ENCODE measurements at places on chromosomes 6 and 20. TPM values are rescaled to one million over a fixed set of nuclear protein-coding genes. Genes with fewer than 3 reads are reported as not detected.

- no peak for DNase-seq
Observed at GRCh38 chr20:58682656-58683531, 9.7 kb upstream of the NPEPL1 start.

DNA sequence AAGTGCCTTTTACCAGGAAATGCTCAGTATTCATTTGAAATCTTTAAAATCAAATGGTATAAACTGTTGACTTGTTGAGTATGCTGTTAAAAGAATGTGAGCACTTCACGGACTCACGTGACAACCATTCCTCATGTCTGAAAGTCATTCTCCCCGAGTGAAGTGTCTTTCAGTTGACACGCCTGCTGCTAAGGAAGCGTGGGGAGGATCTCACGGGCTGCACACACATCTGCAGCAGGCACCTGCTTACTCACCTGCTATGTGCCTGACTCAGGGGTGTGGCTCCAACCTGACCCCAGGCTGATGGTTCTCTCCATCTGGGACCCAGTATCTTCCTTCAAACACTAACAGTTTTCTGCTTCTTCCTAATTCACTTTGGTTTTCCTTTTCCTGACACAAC, 32.7 kb downstream of the WDR27 start:
- DNase-seq, result no peak

GRCh38 chr6:108186226-108186625, 20.4 kb downstream of the NR2E1 start:
- no peak for DNase-seq

GRCh38 chr6:37732688-37733087, 35.0 kb upstream of the MDGA1 start:
- no peak for DNase-seq

- no peak for DNase-seq
Observed at GRCh38 chr6:38266921-38267354, 372.8 kb downstream of the BTBD9 start.

GRCh38 chr6:85678026-85678601, 35.4 kb upstream of the SYNCRIP start:
- no peak for DNase-seq

GRCh38 chr20:47173596-47174216, 182.8 kb downstream of the ZMYND8 start:
- DNase-seq, result no peak

GRCh38 chr20:50270569-50270968, 79.9 kb downstream of the CEBPB start:
- DNase-seq, result no peak

DNA sequence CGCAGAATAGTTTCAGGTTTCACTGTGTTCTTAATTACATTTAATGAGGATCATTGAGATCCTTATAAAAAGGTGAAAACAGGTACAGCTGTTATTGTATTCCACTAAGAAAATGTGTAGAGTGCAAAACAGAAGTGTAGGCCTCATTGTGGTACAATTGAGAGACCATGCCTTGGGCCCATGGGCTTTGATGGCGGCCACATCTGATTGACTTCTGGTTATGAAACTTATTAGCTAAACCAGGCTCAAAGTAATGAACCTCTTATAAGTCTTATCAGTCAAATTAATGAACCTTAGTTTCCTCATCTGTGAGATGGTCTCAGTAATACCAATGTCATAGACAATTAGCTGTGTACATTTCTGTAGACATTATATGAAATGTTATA, 148.7 kb downstream of the ZDHHC14 start:
- no peak for DNase-seq

DNA sequence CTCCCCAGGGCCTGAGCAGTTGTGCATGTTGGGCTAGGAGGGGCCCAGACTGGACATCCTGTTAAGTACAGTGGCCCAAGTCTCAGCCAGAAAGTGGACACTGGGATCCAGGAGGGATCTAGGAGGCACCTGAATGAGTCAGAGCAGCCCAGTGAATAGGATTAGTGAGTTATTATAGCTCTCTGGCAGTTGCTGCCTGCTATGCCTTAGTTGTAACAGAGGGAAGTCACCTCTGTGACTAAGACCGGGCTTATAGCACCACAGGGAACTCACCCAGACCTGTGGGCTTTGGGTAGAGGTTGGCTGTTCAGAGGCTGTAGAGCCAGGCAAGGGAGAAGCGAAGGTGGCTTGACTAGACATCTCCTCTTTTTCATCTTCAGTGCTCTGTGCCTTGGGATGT, 39.0 kb upstream of the AAR2 start:
- no peak for DNase-seq

- no peak for DNase-seq
Observed at GRCh38 chr6:63685446-63686379, 50.1 kb downstream of the PHF3 start.

DNA sequence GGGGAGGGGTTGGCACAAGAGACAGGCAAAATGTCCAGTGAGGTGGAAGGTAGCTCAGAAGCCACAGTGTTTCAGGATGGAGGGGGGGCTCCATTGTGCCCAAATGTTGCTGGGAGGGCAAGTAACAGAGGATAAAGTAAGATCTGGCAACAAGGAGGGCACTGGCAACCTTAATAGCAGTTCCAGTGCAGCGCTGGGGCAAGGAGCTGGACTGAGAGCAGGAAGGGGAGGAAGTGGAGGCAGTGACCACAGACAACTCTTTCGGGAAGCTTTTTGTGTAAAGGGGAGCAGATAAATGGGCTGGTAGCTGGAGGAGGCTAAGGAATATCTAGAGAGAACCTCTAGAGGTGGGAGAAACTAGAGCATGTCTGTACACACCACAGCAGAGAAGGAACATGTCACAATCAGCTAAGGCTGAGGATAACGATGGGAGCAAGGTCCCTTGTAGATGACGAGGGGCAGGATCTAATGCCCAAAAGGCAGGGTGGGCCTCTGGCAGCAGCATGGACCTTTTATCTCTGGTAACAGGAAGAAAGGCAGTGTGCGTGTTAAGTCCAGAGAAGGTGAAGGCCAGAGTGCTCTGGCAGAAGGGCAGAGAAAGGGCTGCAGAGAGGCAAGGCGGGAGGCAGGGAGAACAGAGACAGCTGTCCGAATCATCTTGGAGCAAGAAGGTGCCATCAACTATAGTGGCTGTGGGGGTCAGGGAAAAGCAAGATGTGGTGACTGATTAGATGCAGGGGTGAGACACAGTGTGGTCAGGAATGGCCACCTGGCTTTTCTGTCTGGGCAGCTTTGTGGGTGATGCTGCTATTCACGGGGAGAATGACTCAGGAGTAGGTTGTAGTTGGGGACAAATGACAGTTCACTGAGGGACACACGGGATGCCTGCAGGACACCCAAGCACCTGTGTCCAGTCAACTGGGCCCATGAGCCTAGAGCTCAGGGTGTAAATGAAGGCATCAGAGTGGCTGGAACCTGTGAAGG, 17.4 kb downstream of the TMEM242 start:
- no peak for DNase-seq

- DNase-seq, result no peak
Observed at GRCh38 chr20:6053064-6053775, 640 bp downstream of the LRRN4 start.

DNA sequence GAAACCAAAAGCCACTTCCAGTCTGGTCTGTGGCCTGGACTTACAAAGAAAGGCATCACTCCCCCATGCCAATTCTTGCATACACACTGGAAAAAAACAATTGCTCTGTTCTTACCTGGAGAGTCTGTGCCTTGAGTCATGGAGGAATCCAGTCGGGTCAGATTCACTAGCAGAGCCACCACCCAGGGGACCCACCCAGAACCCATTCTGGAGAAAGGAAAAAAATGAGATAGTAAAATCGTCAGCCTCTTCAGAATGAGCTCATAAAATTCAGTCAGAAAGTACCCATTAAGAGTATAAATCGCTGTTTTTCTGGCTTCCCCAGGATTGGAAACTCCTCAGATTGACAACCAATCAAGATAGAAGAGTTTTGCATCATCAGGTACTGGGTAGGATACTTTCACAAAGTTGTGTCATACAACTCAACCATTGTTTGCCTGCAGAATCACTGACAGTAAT, at the start of gene HLA-DOB:
TSS of gene HLA-DOB (minus strand) at position 257 of the 459 bp plus-strand sequence. CDS start at position 206, 51 bp downstream.
- no peak for DNase-seq

DNA sequence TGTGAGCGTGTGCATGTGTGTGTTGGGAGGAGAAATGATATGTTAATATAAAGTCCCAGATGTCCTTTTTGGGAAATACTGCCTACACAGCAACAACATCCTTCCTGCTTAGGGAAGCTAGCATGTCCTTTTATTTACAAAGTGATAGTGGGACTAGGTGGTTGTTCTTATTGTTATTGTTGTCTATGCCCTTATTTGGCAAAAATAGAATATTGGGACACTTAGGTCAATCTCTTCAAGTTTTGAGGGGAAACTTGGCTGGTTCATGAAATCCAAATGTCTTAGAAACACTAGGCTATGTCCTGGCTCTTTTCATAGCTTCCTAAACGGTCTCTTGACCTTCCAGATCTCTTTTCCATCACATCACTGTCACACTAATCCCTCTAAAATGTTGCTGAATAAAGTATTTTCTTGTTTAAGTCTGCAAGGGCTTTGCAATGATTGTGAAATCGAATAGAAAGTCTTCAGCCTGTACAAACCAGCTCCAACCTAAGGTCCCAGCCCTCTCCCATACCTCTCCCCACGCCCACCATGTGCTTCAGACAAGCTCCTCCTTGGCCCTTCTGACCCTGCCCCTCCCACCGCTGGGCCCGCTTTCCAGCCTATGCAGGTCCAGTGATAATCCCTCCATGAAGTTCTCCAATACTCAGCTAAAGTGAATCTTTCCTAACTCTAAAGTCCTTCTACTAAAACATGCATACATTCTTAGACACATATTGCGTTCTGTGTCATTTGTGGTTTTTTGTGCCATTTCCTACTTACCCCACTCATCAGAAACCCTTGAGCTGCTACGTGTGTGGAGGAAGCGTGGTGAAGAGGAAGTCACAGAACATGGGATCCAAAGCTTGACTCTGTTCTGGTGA, 205.1 kb downstream of the LY86 start:
- DNase-seq, result no peak

DNA sequence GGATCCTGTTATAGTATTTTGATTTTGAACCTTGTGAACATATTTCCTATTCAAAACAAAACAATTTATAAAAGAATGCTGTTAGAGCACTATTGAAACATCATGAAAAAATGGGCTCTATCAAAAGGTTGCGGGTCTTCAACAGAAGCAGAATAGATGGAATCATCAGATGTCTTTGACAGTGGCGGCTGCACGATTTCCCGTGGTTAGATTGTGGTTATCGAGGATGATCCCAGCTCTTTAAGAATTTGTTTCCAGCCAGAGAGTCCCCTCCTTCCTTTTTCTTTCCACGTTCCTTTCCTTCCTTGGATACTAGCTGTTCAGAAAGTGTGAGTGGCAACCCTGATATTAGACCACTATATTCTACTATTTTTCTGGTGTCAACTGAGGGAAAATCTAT, 163.4 kb downstream of the FARS2 start:
- no peak for DNase-seq

DNA sequence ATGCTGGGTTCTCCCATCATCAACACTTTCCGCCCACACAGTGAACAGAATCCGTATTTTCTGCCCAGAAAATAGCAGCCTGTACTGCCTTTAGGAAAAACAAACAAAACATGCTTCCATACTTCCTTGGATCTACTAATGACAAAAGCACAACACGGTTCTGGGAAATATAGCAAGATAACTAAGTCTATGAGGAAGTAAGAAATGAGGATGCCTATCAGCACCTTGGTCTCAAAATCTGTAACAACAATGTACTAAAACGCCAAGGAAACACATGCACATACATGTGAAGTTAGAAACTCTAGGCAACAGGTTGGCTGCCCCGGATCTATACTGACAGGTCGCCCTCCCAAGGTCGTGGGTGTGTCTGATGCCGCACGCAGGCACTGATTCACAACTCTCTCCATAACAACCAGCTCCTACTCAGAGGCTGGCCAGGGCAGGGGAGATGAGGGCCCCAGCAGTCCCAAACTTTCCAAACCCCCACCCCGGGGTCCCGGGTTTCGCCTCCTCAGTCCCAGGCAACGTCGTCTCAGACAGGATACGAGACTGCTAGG, 710 bp downstream of the BTBD9 start:
- peak; percentile 64 for DNase-seq

- DNase-seq, result no peak
Observed at GRCh38 chr20:44328428-44328827, 8.4 kb upstream of the R3HDML start.

GRCh38 chr20:47568019-47568418, 66.3 kb downstream of the NCOA3 start:
- DNase-seq, result peak; percentile 38

DNA sequence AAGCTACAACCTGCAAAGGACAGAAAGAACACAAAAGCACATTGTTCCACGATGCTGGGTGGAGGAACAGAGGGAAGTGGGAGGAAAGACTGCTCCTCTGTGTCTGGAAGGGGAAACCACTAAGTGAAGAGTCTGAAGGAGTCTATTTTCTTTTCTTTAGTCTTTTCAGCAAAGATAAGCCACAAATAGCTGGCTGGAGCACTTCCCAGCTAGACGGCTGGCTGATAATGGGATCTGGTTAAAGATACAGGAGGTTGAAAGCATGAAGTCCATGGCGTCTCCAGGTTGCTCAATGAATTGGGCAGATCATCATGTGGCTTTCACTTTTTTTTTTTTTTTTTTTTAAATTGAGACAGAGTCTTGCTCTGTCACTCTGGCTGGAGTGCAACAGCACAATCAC, 154.0 kb upstream of the KCNG1 start:
- no peak for DNase-seq

HLA-DQA1 gene
- total RNA-seq, result 10.1 TPM

RBCK1 gene
- 64.1 TPM for total RNA-seq

HUS1B gene
- 0.87 TPM for total RNA-seq

MRPL2 gene
- 15.4 TPM for total RNA-seq

MYT1 gene
- 0.23 TPM for total RNA-seq

SNHG17 gene
- 31.7 TPM for total RNA-seq

NMBR gene
- total RNA-seq, result not detected

MCHR2 gene
- not detected for total RNA-seq

FOXC1 gene
- total RNA-seq, result 7.7 TPM

CGA gene
- total RNA-seq, result not detected

JAG1 gene
- total RNA-seq, result 30.5 TPM

TP53INP2 gene
- total RNA-seq, result 13.3 TPM

CCR6 gene
- not detected for total RNA-seq

PMEPA1 gene
- total RNA-seq, result 6.9 TPM

JARID2 gene
- total RNA-seq, result 17.4 TPM

ADGRG6 gene
- total RNA-seq, result 2.6 TPM

LAMA2 gene
- 108 TPM for total RNA-seq
